ENCODE measurements at places on chromosomes 12 and 14. TPM values are rescaled to one million over a fixed set of nuclear protein-coding genes. Genes with fewer than 3 reads are reported as not detected.

The GNPNAT1 gene
- 2.1 TPM for polyA plus RNA-seq

DNA sequence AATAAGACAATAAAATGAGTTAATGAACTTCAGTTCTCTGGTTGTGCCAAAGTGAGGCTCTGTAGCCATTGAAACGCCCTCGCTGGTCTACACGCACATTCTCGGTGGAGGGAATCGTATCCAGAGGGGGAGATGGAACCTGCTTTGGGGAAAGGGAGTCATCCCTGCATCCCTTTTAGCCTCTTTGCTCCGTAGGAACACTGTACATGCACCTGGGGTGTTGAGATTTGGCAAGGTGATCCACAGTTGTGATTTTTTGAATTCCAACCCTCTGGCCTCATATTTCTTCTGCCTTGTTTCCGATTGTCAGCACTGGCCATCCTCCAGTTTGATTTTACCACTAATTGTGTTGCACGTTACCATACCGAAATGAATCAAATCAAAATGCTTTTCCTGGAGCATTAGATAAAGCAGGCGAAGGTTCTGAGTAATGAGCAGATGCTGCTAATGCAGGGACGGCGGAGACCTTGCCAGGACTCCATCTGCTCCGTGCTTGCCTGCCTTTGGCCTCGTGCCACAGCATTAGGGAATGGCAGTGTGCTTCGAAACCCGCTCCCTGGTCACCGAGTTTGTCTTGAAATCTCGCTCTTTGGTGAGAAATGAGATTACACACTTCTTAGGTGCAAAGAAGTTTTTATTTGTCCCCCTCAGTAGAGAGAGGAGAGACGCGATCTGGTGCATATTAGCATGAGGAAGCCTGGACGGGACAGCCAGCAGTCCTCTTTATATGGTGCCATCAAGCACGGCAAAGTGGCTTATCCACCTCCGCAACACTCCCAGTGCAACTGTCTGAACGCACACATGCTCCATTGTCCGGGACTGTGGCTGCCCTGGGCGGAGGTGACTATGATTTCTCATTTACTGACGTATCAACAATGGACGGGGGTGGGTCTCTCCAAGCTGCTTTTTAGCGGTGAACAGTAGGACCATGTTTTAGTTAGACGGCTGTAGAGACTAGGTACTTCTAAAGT lies 59.1 kb downstream of the FBXW8 start:
- DNase-seq, result peak; percentile 63

DNA sequence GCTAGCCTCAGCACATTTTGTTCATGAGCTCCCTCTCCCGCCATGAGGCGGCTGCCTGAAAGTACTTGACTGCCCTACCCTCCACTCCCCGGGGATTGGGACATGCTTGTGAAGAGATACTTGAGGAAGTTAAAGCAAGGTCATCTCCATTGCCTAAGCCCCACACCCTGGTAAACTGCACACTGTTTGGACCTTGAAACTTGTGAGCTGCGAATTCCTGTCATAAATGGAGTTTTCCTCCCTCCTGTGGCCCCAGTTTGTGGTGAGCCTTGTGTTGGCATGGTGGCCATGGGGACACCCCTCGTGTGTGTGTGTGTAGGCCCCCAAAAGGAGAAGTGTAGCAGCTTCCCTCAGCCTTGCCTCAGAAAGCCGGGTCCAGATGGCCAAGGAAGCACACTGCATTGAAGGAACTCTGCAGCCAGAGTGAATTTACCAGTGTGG lies 395.5 kb downstream of the ZFP36L1 start:
- DNase-seq, result peak; percentile 35

The GEMIN2 gene
- 13.1 TPM for polyA plus RNA-seq

GRCh38 chr12:69595689-69596088 lies 10.4 kb downstream of the CCT2 start:
- DNase-seq, result no peak

DNA sequence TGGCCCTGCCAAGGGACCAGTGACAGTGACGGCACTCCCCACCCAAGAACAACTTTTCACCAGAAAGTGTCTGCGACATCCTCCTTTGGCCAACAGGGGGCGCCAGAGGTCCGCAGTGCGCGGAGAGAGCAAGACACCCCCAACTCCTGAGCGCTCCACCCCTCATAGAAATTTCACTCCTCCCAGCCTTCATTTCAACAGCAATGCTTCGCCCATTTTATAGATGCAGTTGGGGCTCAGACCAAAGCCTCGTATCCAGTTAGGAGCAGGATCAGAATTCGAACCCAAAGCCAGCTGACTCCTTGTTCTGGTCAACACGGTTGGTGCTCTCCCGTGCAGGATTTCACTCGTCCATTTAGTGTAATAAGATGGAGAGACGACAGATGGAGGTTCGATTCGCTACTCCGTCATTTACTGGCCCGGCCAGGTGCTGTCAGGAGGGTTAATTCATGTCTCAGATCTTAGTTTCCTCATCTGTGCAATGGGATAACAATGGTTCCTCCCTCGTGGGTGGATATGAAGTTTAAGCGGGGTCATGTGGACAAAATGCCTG lies 2.4 kb upstream of the POP5 start:
- peak; percentile 79 for DNase-seq

The NGB gene
- polyA plus RNA-seq, result not detected

The LTBP2 gene
- polyA plus RNA-seq, result 3.5 TPM

DNA sequence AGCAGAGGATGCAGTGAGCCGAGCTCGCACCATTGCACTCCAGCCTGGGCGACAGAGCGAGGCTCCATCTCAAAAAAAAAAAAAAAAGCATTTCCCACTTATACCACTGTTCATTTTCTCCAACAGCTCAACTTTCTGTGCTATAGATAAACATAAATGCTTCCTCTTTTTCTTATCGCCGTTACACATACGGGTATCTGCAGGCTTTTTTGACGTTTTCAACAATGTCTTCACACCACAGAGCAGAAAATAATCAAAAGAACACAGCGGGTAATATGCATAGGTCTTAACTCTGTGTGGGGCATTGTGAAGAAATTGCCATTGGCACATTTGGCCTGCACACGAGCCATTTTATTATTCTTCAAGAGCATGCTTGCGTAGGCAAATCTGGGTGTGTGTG lies 86.4 kb downstream of the CAPZA3 start:
- no peak for DNase-seq

GRCh38 chr12:116210131-116210530 lies 67.4 kb downstream of the MED13L start:
- DNase-seq, result no peak

- no peak for DNase-seq
Measured at GRCh38 chr12:85060916-85061315, 24.8 kb downstream of the LRRIQ1 start.

The PRIM1 gene
- 3.0 TPM for polyA plus RNA-seq

The RIN3 gene
- 9.0 TPM for polyA plus RNA-seq

GRCh38 chr12:72543777-72544467 lies 271.8 kb downstream of the TRHDE start:
- no peak for DNase-seq

DNA sequence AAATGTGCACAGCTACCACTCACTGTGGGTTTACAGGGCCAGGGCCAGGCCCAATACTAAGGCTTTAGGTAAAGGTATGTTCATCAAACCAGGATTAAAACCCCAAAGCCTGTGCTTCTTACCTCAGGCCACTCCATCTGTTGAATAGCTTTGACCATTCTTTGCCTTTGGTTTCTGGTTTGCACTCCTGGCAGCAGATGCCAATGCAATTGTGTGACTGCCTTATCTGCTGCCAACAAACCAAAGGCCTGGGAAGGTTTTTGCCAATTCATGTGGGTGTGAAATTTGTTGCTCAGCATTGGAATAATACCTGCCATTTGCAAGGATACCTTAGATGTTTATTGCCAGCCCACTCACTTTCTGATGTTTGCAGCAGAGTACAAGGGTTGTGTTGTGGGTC lies 221.6 kb downstream of the C12orf75 start:
- no peak for DNase-seq

The SLC6A15 gene
- not detected for polyA plus RNA-seq

- DNase-seq, result no peak
Measured at GRCh38 chr12:69555461-69555860, 29.8 kb upstream of the CCT2 start.
